ENCODE measurements at places on chromosomes 12 and 14. TPM values are rescaled to one million over a fixed set of nuclear protein-coding genes. Genes with fewer than 3 reads are reported as not detected.

GRCh38 chr14:31939934-31940333, 137.2 kb upstream of the ARHGAP5 start:
- H3K27ac ChIP-seq = no peak overlapping the region
- H3K4me1 ChIP-seq = peaks cover 16% of the 10 kb centered on the region
- no peaks in the 10 kb centered on the region for H3K36me3 ChIP-seq
- no peak for DNase-seq
- H3K4me3 ChIP-seq = no peak overlapping the region
- H3K27me3 ChIP-seq = peaks cover 4% of the 10 kb centered on the region

DNA sequence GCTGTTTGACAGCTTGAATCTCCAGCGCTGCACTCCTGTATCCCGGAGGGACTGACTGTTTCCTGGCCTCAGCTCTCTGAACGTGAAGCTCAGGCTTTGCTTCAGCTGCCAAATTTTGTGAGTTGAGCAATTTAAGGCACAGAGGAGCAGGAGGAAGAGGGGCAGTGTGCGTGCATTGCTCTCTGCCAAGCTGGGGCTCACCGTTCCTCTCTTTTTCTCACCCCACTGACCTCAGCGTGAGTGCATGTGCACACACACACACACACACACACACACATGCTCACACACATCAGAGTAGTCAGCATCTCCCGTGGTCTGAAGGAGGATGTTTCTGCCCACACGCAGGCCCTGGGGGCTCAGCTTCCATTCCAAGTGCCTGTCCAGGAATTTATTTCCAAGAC, 27.8 kb upstream of the BDKRB2 start:
- no peak overlapping the region for H3K4me3 ChIP-seq
- H3K4me1 ChIP-seq = peaks cover 5% of the 10 kb centered on the region
- no peak overlapping the region for H3K27ac ChIP-seq
- H3K27me3 ChIP-seq = peaks cover 7% of the 10 kb centered on the region
- no peaks in the 10 kb centered on the region for H3K36me3 ChIP-seq

- no peak for DNase-seq
- no peaks in the 10 kb centered on the region for H3K27me3 ChIP-seq
- H3K4me3 ChIP-seq = no peak overlapping the region
- no peak overlapping the region for H3K27ac ChIP-seq
- peaks cover 62% of the 10 kb centered on the region for H3K36me3 ChIP-seq
Measured at GRCh38 chr12:120183211-120183631, 11.3 kb downstream of the GCN1 start.

GRCh38 chr14:95319312-95320077, at the start of gene CLMN:
Gene CLMN (minus strand): TSS chr14:95319908. CDS start chr14:95319792, 116 bp downstream.
- no peaks in the 10 kb centered on the region for H3K36me3 ChIP-seq
- no peak within 1 kb of the TSS for H3K27ac ChIP-seq
- peak; percentile 37 for DNase-seq
- H3K4me1 ChIP-seq = peaks cover 14% of the 10 kb centered on the region
- peak within 1 kb of the TSS; percentile 57 for H3K4me3 ChIP-seq

GRCh38 chr12:98295681-98296080, 219.7 kb upstream of the TMPO start:
- DNase-seq = no peak

- DNase-seq = no peak
- H3K27ac ChIP-seq = no peak overlapping the region
- no peaks in the 10 kb centered on the region for H3K36me3 ChIP-seq
- H3K27me3 ChIP-seq = peaks cover 2% of the 10 kb centered on the region
- H3K4me1 ChIP-seq = no peaks in the 10 kb centered on the region
- no peak overlapping the region for H3K4me3 ChIP-seq
Measured at GRCh38 chr14:57464008-57464730, 29.5 kb downstream of the CCDC198 start.

DNA sequence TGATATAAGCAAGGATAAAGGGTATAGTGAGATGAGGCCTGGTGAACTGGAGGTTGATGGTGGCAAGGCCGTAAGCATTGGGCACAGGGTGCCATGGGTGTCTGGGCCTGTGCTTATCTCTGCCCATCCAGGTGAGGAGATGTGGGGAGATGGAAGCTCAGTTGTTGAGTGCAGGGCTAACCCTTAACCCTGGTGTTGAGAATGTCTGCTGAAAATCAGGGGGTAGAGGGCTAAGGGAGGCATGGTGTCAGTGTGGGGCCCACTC, 86.1 kb downstream of the SYNE2 start:
- H3K27me3 ChIP-seq = no peaks in the 10 kb centered on the region
- H3K27ac ChIP-seq = no peak overlapping the region
- H3K36me3 ChIP-seq = peaks cover 15% of the 10 kb centered on the region
- H3K4me1 ChIP-seq = peaks cover 30% of the 10 kb centered on the region

GRCh38 chr12:13218641-13219040, 22.1 kb downstream of the EMP1 start:
- no peak overlapping the region for H3K4me3 ChIP-seq
- no peak overlapping the region for H3K27ac ChIP-seq
- H3K27me3 ChIP-seq = no peaks in the 10 kb centered on the region
- DNase-seq = no peak
- H3K4me1 ChIP-seq = no peaks in the 10 kb centered on the region
- no peaks in the 10 kb centered on the region for H3K36me3 ChIP-seq

- no peaks in the 10 kb centered on the region for H3K36me3 ChIP-seq
- H3K27ac ChIP-seq = no peak overlapping the region
- no peaks in the 10 kb centered on the region for H3K27me3 ChIP-seq
- DNase-seq = no peak
Measured at GRCh38 chr12:91179315-91179714, 3.3 kb downstream of the DCN start.

DNA sequence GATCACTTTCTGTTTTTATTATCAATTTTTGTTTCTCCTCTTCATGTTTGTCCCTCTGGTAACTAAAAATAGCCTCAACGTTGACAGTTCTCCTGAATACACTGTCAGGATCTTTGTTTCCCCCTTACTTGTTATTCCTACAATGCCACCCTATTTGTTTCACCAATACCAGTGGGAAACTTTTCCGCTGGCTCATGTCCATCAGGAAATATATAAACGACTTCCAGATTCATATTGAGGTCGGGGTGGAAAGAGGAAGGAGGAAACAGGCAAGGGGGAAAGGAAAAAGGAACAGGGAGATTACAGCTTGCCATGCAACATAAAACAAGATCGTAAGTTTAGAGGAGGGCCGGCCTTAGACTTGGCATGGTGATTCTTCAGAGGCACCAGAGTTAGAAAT, 61.7 kb downstream of the BTBD7 start:
- H3K27me3 ChIP-seq = no peaks in the 10 kb centered on the region
- no peaks in the 10 kb centered on the region for H3K36me3 ChIP-seq
- no peak overlapping the region for H3K27ac ChIP-seq
- DNase-seq = no peak

GRCh38 chr14:91149462-91149861, 35.6 kb downstream of the DGLUCY start:
- no peak overlapping the region for H3K27ac ChIP-seq
- H3K36me3 ChIP-seq = peaks cover 21% of the 10 kb centered on the region
- no peak overlapping the region for H3K4me3 ChIP-seq
- H3K27me3 ChIP-seq = no peaks in the 10 kb centered on the region
- H3K4me1 ChIP-seq = peaks cover 19% of the 10 kb centered on the region
- DNase-seq = no peak

DNA sequence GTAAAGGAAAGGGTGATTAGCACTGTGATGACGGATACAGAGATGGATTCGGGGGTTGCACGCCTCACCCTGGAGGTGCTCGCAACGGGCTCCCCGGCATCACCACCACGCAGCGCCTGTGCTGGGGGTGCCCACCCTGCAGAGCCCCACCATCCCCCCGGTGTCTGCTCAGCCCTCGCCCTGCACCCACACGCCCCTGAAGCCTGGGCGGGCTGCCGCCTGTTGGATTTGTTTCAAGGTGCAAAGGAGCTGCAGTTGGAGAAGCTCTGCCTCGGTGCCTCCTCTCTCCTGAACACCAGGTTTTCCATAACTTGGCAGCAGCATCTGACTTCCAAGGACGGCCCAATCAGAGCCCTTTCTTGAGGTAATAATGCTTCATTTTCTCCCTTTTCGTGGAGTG, 106.1 kb upstream of the TMEM132D start:
- no peaks in the 10 kb centered on the region for H3K36me3 ChIP-seq
- DNase-seq = no peak
- no peaks in the 10 kb centered on the region for H3K4me1 ChIP-seq
- H3K27me3 ChIP-seq = peaks cover 12% of the 10 kb centered on the region

DNA sequence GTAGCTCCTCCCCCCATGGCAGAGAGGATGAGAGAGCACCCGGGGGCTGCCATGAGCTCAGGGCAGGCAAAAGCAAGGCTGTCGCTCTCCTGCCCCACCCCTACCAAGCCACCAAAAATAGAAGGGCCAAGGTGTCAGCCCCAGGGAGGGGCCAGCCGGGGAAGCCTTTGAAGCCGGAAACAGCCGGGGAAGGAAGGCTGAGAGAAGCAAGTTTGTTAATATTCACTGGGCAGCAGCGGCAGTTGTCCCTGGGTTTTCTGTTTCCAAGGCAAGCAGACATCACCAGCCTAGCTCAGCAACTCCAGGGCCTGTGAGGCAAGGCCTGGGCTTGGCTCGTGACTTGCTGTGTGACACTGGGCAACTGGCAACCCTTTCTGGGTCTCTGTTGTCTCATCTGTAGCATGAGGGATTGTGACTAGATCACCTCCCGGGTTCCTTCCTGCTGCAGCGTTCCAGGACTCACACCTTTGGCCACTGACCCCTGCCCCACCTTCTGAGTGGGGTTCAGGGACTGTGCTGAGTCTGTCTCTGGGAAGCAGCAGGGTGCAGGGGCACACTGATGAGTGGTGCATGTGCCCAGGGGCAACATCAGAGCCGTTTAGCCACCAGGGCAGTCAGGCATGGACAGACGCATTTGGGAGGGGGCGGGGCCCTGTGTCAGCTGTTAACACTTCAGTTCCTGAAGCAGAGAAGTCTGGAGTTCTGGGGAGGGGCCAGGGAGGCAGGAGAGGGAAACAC, 24.3 kb downstream of the SYNDIG1L start:
- no peaks in the 10 kb centered on the region for H3K36me3 ChIP-seq
- DNase-seq = peak; percentile 89
- H3K27ac ChIP-seq = peak overlapping the region; percentile 80
- H3K27me3 ChIP-seq = no peaks in the 10 kb centered on the region

DNA sequence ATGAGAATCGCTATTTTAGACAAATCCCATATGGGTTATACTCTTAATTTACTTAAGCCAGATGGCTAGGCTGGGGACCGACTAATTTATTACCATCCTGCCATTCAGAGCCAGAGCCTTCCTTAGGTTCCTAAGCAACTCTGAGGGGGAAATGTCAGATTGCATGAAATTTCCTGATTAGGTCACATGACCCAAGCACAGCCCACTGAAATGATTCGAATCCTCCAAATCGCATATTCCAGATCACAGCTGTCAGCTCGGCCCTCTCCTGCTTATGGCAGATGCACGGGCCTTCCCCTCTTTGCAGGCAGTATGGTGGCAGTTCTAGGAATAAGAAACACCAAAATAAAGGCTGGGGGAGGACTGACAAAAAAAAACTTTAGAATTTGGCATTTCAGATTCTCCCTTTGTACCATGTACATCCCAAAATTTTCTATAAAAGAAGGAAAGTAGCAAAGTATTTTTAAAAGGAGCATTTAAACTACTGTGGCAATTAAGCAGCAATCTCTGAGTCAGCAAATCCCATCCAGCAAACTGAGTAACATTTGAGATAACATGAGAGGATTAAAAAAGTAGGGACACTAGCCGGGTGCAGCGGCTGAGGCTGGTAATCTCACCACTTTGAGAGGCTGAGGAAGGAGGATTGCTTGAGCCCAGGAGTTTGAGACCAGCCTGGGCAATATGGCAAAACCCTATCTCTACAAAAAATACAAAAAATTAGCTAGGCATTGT, 30.5 kb upstream of the NUDT4 start:
- no peaks in the 10 kb centered on the region for H3K36me3 ChIP-seq
- no peaks in the 10 kb centered on the region for H3K27me3 ChIP-seq
- no peaks in the 10 kb centered on the region for H3K4me1 ChIP-seq
- no peak for DNase-seq
- no peak overlapping the region for H3K27ac ChIP-seq

DNA sequence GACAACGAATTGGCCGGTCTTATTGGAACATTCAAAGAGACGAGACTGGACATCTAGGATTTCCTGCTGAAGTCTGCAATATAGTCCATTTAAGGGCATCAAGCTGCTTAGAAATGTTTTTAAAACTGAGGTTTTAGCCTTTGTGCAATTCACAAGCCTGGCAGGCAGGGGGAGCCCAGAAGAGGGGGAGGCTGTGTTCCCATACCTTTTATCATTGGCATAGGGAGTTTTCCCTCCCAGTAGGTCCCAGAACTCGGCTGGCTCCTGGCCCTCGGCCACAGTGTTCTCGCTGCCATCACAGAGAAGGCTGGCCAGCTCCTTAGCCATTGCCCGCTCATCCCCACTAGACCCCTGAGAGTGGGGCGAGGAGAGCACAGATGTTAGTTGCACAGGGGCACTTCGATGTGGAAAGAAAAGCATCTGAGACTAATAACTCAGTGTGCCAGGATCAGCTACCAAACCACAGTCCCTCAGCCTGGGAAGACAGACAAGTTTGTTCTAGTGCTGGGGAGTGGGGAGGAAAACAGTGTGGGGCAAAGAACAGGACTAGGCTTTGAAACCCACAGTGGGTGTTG, 15.1 kb downstream of the AVIL start:
- peak; percentile 31 for DNase-seq
- H3K4me1 ChIP-seq = peaks cover 4% of the 10 kb centered on the region
- peaks cover 8% of the 10 kb centered on the region for H3K36me3 ChIP-seq
- H3K27ac ChIP-seq = no peak overlapping the region

- H3K27me3 ChIP-seq = peaks cover 5% of the 10 kb centered on the region
- H3K4me3 ChIP-seq = no peak overlapping the region
- no peaks in the 10 kb centered on the region for H3K36me3 ChIP-seq
- no peaks in the 10 kb centered on the region for H3K4me1 ChIP-seq
- no peak overlapping the region for H3K27ac ChIP-seq
Measured at GRCh38 chr14:103138301-103139131, 15.3 kb downstream of the TNFAIP2 start.

NINJ2 gene
- 2.2 TPM for total RNA-seq

PTPRR gene
- total RNA-seq = not detected

TTC5 gene
- total RNA-seq = 20.6 TPM

RASSF8 gene
- not detected for total RNA-seq

KLHL33 gene
- 0.54 TPM for total RNA-seq

TAS2R8 gene
- not detected for total RNA-seq

MPHOSPH9 gene
- 101 TPM for total RNA-seq

GNPNAT1 gene
- total RNA-seq = 30.2 TPM

EPYC gene
- not detected for total RNA-seq

ARHGDIB gene
- 771 TPM for total RNA-seq

Measured in activated CD8-positive, alpha-beta T cell treated with anti-CD3 and anti-CD28 coated beads for 36 hours (primary cell).